ENCODE measurements at places on chromosomes 2 and 18.

DNA sequence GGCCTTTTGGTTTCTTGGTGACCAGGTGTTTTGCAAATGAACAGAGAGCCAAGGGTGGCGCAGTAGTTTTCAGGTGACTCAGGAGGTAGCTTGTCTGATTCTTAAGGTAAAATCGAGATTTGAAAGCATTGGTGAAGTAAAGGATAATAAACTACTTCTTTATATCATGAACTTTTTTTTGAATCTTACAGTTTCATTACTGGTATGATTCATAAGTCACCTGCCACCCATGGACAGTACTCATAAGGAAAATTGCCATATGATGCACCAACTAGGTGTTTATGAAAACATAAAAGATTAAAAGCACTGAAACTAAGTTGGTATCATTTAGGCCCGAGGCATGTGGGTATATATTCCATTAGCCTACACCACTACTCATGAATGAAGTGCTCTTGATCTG, 84.1 kb upstream of the MGAT5 start:
- DNase-seq, result no peak

DNA sequence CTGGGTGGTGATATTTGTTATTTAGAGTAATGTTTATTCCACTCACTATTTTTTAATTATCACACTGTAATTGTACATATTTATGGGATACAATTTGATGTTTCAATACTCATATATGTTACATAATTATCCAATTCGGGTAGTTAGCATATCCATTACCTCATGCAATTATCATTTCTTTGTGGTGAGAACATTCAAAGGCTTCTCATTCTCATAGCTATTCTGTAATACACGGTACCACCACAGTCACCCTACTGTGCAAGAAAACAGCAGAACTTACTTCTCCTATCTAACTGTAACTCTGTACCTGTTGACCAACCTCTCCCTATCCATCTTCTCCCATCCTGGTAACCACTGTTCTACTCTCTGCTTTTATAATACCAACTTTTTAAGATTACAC, 4.6 kb downstream of the TBC1D8 start:
- DNase-seq, result no peak

DNA sequence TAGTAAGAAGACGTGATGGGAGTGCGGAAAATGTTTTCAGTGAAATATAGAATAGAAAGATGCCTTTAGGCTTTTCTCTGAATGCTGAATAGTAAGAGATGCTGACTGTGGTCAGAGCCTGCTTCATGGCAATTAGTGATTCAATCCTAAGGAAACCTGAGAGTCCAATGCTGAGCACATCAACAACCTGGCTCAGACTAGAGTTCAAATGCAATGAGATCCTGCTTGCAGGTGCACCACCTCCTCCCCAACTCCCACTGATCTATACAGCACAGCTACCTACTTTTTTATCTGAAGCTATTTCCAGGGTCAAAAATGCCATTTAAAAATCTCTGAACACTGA, 65.4 kb downstream of the AAK1 start:
- peak; percentile 56 for DNase-seq

DNA sequence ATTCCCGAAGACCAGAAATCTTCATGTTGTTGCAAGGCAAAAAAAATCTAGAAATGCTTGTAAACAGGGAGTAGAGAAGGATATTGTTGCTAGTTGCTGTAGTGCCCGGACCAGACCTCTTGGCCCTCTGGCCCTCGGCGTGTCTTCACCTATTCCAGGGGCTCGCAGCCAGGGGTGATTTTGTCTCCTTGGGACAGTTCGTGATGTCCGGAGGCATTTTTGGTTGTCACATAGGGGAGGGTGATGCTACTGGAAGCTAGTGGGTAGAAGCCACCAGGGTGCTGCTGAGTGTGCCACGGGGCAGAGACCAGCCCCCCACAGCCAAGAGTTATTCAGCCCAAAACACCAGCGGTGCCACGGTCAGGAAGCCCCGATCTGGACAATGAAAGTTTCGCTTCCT, 230.7 kb downstream of the GBX2 start:
- no peak for DNase-seq

GRCh38 chr2:11573418-11574175, 39.8 kb downstream of the GREB1 start:
- DNase-seq, result no peak

GRCh38 chr2:197152451-197153228, 157.9 kb downstream of the ANKRD44 start:
- DNase-seq, result no peak
